Esophagus muscularis mucosa (tissue), 4 donors: ENCODE measurements at places on chromosomes 6 and 20. TPM values are rescaled to one million over a fixed set of nuclear protein-coding genes. Genes with fewer than 3 reads are reported as not detected.

DNA sequence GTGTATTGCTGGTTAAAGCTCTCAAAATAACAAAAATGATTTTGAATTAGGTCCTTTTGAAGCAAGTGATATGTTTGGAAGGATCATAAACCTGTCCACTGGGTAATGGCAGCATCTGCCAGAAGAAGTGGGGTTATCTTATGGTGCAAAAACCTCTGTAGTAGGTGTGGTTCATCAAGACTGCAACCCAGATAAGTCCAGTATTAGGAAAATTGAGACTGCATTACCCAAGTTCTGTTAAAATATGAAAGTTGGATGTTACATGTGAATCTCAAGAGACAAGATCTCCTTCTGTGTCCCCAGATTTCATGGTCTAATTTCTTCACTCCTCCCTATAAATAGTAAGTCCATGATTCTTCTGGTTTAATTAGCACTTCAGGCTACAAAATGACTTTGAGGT lies 59.4 kb downstream of the RPRD1B start:
- no peak for DNase-seq

DNA sequence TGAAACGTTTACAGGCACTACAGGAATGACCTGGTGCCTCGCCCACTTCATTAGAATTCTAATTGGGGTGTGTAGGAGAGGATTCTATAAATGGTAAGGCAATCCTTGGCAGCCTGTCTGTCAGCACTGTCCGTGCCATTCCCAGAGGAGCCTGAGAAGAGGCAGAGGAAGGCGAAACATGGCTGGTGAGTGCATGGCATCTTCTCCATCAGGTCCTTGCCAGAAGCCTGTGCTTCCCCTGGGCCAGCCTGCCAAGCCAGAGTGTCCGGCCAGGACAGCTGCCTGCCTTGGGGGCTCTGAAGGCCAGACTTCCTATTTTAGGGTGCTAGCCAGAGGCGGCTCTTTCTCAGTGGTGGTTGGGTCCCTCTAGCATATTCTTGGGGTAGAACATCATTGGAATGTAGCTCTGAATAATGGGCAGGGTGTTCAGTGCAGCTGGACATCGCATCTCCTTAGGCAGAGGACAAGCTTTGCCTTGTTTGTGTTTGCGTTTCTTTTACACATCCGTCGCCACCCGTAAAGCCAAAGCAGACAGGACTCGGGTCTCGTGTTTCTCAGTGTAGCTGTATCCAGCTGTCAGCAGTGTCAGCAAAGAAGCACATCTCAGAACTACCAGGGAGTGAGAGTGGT lies at the start of gene TGM3:
Gene TGM3 (plus strand): TSS at position 116 of the 630 bp plus-strand sequence. CDS start 63 bp downstream, at position 179.
- no peak for DNase-seq

SMPDL3A gene
- 14.9 TPM for total RNA-seq

- no peak for DNase-seq
These were observed 31.4 kb downstream of the COL11A2 start for GRCh38 chr6:33160728-33161344.

GRCh38 chr6:2862712-2863181 lies 21.1 kb upstream of the SERPINB1 start:
- peak; percentile 42 for DNase-seq

LY6G6D gene
- total RNA-seq: not detected

TMEM63B gene
- 31.1 TPM for total RNA-seq

DNA sequence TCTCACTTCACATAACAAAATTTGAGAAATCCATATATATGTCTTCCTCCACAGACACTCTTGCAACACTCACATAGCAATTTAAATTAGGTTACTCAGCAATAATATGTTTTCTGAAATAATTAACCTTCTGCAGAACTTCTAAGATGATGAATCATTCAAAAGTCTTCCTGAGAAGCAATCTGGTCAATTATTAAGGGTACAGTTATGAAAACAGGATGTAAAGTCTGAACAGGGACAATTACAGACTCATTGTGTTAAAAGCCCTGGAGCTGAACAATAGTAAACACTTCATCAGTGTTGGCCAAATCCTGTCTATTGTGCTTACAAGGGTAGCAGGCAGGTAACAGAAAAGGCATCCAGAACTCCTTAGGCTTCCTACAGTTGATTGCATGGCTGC lies 75.4 kb downstream of the FILIP1 start:
- DNase-seq: no peak

DNA sequence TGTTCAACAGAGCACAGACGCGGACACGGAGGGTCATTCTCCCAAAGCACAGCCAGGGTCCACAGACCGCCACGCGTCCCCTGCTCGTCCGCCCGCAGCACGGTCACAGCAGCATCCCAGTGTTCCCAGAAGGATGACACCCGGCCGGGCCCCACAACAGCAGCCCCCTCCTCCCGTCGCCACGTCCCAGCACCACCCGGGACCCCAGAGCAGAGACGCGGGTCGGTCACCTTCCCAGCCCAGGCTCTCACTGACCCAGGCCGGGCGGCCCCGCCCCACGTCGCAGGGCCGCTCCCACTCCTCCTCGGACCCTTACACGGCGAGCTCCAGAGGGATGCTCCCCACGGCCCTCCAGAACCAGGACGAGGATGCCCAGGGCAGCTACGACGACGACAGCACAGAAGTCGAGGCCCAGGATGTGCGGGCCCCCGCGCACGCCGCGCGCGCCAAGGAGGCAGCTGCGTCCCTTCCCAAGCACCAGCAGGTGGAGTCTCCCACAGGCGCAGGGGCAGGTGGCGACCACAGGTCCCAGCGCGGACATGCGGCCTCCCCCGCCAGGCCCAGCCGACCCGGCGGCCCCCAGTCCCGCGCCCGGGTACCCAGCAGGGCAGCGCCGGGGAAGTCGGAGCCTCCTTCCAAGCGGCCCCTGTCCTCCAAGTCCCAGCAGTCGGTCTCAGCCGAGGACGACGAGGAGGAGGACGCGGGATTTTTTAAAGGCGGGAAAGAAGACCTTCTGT lies 64.3 kb downstream of the FNDC1 start:
- no peak for DNase-seq
